ENCODE measurements at places on chromosomes 7 and 10. TPM values are rescaled to one million over a fixed set of nuclear protein-coding genes. Genes with fewer than 3 reads are reported as not detected.

SEMA3D gene
- not detected for polyA plus RNA-seq

GTPBP4 gene
- 20.1 TPM for polyA plus RNA-seq

CHRM2 gene
- polyA plus RNA-seq = not detected

ELAPOR2 gene
- 7.4 TPM for polyA plus RNA-seq

JAZF1 gene
- polyA plus RNA-seq = not detected

DNA sequence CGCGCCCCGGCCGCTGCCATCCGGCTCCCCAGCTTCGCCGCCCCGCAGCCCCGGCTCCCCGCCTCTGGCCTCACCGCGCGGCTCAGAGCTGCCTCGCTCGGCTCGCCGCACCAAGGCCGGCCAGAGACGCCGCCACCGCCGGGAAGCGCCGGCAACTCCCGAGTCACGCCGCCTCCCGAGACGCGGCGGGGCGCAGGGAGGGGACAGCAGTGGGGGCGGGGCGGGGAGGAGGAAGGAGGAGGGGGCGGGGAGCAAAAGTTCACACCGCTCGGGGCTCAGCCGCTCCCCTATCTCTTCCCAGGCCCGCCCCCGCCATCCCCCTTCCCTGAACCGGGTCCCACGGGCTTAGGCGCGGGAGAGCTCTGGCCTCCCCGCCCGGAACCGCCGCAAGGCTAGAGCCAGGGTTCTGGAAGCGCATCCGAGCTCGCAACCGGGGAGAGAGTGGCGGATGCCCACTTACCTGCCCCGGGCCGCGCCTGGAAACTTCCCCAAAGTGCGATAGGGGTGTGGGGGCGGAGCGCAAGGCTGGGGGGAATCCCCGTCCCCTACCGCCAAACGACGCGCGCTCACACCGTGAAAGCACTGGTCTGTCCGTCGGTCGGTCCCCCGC is 1.0 kb downstream of the CHST15 start:
- DNase-seq = no peak

DNA sequence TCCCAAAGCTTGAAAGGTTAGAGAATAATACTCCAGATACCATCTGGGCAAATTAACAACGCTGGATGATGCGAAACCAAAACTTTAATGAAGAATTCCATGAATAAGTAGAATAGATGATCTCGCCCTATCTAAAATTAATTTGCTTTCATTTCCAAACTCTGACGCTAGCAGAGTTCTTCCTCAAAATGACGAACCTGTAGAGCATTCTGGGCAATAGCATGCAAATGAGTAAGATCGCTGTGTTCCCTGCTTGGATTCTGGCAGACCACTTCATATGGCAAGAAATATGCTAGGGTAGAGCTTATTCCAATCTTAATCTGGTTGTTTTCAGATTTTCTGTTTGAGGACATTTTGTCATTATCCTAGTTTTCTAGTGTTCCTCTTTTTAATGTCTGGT is 36.1 kb upstream of the SMNDC1 start:
- no peak for DNase-seq

DNA sequence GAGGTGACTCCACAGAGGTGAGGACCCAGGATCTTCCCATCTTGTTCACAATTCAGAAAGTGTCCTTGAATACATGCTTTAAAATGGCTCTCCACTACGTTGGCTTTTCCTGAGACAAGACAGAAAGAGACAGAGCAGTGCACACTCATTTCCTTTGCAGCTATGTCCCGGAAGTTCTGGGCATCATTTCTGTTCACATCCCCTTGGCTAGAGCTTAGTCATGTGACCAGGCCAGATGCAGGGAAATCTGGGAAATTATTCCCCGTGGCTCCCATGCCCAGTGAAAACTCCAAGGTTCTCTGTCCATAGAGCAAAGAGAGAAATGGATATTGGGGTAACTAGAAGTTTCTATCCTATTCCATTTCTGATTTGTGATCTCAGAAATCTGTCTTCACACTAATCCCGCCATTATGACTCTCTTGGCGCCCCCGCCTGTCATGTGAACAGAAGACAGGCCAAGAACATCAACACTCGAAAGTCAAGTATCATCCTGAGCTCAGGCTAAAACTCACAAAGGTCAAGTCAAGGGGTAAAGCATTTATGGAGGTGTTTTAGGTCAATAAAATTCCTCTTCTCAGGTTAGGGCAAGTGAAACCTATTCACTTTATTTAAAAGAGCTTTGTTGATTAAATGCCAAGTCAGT is 251.4 kb upstream of the HABP2 start:
- peak; percentile 3 for DNase-seq

DNA sequence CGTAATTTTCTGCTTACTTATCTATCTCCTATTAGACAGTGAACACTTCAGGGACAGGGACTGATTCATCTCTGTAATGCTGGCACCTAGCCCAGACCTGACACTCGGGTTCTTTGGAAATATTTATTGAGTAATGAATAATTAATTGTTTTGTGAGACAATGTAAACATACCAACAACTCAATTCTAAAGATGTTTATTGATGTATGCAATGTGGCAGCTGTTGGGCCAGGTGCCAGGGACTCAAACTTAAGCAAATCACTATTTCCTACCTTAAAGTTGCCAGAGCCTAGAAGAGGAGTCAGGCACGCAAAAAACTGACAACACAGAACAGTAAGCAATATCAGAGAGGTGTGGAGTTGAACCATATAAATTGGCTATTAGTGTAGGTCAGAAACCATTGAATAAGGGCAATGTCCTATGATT is 63.6 kb upstream of the BMPER start:
- DNase-seq = no peak

- no peak for DNase-seq
Measured at GRCh38 chr7:12069757-12070156, 141.3 kb upstream of the TMEM106B start.

DNA sequence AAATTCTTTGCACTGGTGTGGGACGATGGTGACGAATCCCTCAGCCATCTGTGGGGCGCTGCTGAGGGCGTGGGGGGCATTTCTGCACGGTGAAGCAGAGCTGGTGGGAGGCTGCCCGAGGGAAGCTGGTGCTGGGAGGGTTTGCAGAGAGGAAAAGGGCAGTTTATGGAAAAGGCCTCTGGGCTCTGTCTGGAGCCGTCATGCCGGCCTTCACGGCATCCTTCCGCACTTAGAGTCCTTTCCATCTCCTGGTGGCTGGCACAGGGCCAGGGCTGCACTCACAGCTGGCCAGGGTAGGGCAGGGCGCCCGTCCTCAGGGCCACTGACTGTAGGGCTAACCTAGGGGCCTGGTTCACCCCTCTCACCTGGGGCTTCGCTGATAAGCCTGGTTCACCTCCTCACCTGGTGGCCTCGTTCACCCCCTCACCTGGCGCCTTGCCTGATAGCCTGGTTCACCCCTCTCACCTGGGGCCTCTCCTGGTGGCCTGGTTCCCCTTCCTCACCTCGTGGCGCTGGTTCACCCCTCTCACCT is 598 bp upstream of the AMZ1 start:
- DNase-seq = no peak

Measured in HepG2 (cell line).